ENCODE measurements at places on chromosomes 16 and 17.

GRCh38 chr16:26729951-26730541, 336.7 kb upstream of the C16orf82 start:
- no peak for DNase-seq

DNA sequence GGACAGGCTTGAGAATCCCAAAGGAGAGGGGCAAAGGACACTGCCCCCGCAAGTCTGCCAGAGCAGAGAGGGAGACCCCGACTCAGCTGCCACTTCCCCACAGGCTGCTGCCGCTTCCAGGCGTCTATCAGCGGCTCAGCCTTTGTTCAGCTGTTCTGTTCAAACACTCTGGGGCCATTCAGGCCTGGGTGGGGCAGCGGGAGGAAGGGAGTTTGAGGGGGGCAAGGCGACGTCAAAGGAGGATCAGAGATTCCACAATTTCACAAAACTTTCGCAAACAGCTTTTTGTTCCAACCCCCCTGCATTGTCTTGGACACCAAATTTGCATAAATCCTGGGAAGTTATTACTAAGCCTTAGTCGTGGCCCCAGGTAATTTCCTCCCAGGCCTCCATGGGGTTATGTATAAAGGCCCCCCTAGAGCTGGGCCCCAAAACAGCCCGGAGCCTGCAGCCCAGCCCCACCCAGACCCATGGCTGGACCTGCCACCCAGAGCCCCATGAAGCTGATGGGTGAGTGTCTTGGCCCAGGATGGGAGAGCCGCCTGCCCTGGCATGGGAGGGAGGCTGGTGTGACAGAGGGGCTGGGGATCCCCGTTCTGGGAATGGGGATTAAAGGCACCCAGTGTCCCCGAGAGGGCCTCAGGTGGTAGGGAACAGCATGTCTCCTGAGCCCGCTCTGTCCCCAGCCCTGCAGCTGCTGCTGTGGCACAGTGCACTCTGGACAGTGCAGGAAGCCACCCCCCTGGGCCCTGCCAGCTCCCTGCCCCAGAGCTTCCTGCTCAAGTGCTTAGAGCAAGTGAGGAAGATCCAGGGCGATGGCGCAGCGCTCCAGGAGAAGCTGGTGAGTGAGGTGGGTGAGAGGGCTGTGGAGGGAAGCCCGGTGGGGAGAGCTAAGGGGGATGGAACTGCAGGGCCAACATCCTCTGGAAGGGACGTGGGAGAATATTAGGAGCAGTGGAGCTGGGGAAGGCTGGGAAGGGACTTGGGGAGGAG, at the start of gene CSF3:
Gene CSF3 (plus strand): TSS at position 436 of the 993 bp plus-strand sequence. CDS start 35 bp downstream, at position 471.
- no peak for DNase-seq

GRCh38 chr17:63700528-63701455, 867 bp upstream of the LIMD2 start:
- DNase-seq = peak; percentile 15

DNA sequence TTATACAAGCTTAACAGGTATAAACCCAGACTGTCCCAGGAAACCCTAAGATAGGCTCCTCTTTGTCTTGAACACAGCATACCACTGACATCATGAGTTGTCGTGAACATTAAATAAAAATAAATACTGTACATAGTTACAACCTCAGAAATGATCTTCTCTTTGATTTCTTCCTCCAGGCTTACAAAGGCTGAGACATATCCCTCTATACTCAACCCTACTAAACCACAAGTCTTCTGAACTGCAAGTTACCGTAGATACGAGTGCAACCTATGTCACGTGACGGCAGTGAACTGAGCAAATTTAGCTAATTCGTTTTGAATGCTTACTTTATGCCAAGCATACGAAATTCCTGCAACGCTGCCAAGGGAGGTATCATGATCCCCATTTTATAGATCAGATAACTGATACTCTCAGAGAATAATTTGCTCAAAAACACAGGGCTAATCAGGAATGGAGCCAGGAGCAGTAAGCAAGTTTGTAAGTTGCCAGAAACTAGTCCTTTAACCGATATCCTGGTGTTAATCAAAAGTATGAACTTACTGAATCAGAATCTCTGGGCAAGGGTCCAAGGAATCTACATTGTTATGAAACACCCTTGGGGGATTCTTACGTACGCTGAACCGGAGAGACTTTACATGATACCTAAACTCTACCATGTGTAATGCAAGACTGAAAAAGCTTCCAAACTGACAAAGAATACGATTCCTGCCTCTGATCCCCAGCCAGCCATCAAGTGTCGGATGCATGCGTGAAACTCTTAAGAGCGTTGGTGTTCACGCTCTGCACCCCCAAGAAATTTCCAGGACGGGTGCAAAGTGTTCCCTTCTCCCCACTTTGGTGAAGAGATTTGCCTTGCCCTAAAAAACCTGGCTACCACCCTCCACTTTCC, 106.2 kb downstream of the XYLT1 start:
- DNase-seq = no peak

GRCh38 chr17:82943751-82944150, 103.9 kb upstream of the ZNF750 start:
- DNase-seq = no peak

- DNase-seq = no peak
These were observed 962.1 kb downstream of the KCNJ18 start for GRCh38 chr17:22654447-22654846.

GRCh38 chr16:86524029-86524428, 13.7 kb downstream of the FOXF1 start:
- no peak for DNase-seq

DNA sequence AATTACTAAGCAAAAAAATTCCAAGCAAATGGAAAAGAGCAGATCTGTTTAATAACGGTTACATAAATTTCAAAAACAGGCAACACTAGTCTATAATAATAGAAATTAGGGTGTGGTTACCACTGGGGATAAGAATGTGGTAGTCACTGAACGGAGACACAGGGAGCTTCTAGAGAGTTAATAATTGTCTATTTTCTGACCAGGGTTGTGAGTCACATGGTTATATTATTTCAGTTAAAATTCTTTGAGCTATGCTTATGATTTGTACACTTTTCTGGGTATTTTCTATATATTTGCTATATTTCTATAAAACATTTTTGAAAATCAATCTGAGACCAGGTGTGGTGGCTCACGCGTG, 433.9 kb upstream of the MAF start:
- DNase-seq = no peak

GRCh38 chr16:84136331-84137125, 8.4 kb downstream of the HSDL1 start:
- DNase-seq = no peak

- no peak for DNase-seq
These were observed 7.3 kb downstream of the CDH13 start for GRCh38 chr16:82633964-82634600.
